ENCODE measurements at places on chromosomes 5 and 9.
A peak's percentile ranks its signal among the peaks of the same experiment; 100 is the strongest.

DNA sequence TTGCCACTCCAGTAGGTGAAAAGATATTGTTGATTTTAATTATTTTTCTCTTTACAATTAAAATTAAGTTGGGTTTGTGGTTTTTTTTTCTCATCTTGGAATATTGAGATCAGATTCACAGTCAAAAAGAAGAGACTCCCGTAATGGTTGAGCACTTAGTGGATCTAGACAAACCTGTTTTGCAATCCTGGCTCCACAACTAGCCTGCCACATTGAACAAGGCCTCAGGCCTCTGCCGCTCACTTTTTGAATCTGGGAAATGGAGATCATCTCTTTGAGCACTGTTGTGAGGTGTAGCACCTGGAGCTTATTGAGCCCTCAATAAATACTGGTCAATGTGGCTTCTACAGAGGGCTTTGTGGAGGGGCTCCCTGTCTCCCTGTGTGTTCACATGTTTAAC lies 37.1 kb upstream of the RARS1 start:
- DNase-seq: no peak

DNA sequence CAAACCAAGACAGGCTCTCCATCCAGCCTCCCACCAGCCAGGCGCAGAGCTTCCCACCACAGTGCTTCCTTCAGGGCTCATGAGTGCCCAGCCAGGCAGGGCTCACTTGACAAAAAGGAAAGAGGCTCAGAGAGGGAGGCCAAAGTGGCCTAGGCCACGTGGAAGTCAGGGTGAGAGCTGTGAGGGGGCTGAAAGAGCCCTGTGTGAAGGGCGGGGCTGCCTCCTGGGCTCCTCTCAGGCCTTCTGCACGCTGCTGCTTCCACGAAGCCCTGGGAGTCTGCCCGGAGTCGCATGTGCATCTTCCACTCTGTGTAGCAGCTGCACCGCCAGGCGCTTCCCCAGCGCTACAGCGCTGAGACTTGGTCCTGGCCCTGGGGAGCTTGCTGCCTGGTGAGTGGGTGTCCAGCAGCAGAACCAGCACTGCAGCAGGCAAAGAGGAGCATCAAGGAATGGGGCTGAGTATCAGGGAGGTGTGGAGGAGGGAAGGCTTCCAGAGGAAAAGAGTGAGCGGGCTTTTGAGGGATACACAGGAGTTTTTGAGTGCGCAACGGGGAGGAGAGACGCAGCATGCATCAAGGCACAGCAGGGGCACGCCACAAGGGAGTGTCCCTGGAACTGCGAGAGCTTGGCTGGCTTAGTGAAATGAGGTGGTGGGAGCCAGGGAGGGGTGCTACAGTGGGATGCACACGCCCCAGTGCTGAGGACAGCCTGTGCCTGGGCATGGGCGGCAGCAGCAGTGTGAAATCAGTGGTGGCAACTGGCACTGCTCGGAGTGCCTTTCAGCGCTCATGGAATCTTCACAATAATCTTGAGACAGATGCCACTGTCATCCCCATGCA lies 178.0 kb downstream of the GAPVD1 start:
- no peak for DNase-seq

DNA sequence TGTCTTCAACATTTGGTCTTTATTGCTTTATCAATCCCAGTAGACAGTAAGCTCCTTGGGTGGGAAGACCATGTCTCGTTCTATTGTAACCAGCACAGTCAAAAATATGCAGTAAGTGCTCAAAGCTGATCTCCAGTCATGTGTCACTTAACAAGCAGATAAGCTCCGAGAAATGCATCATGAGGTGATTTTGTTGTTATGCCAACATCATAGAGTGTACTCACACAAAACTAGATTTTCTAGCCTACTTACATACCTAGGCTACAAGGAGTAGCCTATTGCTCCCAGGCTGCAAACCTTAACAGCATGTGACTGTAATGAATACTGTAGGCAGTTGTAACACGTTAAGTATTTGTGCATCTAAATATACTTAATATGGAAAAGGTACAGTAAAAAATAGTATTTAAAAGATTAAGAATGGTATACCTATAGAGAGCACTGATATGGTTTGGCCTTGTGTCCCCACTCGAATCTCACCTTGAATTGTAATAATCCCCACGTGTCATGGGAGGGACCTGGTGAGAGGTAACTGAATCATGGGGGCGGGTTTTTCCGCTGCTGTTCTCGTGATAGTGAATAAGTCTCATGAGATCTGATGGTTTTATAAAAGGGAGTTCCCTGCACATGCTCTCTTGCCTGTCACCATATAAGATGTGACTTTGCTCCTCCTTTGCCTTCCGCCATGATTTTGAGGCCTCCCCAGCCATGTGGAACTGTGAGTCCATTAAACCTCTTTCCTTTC lies 39.8 kb upstream of the PCSK5 start:
- DNase-seq: no peak

GRCh38 chr5:103119070-103119764 lies 721 bp downstream of the GIN1 start:
- DNase-seq: peak; percentile 45
